ENCODE measurements at places on chromosomes 2 and 18. TPM values are rescaled to one million over a fixed set of nuclear protein-coding genes. Genes with fewer than 3 reads are reported as not detected.

The CFAP210 gene
- total RNA-seq = not detected

The SCYGR4 gene
- not detected for total RNA-seq

The TM4SF20 gene
- not detected for total RNA-seq

The DPP10 gene
- 1.7 TPM for total RNA-seq

The GORASP2 gene
- total RNA-seq = 59.4 TPM

DNA sequence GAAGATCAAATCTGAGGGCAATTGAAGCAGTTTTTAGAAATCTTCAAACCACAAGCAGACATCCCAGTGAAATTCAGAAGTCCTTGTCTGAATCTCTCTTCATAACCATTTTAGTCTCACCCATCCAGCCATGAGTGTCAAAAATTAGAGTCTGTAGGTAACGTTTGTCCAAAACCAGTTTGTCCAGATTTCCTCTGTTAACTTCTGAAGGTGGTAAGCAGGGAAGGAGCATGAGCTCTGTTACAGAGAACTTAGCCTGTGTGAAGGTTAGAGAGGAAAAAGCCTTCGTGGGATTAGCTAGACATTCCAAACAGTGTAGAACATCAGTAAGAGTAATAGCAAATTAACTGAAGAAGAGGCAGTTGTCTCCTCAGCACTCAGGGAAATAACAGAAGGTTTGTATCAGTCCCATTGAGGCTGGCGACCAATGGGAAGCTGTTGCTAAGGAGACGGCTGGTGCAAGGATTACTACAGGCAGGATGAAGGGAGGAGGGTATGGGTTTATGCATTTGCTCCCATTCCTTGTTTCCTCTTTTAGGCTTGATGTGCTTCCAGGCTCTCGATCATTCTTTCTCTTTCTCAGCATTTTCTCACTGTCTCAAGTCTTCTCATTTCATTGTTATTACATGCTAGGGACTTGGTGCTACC is 8.7 kb upstream of the GPR155 start:
- H3K27ac ChIP-seq = no peak overlapping the region
- H3K4me3 ChIP-seq = no peak overlapping the region
- no peaks in the 10 kb centered on the region for H3K36me3 ChIP-seq
- no peaks in the 10 kb centered on the region for H3K27me3 ChIP-seq
- no peaks in the 10 kb centered on the region for H3K4me1 ChIP-seq

DNA sequence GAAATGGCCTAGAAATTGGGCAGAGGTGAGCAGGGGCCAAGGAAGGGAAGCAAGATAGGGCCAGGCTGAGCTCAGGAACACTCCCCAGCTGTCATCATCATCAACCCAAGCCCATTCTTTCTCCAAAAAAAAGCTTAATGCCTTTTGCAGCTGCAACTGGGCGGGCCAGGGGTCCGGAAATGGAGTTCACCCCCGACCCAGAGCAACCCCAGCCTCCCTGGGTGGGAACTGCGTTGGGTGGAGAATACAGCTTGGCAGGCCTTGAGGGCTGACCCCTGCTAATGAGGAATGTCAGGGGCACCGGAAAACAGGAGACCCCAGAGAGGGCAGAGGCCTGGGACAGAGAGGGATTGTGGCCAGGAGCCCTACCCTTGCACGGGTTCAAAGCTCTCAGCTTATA is 64.8 kb downstream of the TNS1 start:
- H3K4me3 ChIP-seq = no peak overlapping the region
- DNase-seq = no peak
- H3K36me3 ChIP-seq = no peaks in the 10 kb centered on the region
- peak overlapping the region; percentile 53 for H3K27ac ChIP-seq

DNA sequence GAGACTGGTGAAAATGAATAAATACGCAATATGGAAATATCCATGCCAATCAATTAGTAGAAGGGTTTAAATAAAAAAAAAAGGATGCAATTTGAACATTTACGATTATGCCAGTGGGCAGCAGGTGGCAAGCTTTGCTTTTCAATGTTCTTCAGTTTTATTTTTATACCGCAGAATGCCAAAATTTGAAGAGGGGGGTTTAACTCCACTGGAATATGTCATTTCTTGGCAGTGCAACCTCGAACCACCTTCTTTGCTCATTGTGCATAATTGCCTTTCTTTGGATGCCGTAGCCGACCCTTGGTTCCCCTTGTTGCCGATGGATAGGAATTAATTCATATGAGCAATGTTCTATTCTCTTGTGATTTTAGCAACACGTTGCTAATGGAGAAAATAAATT is 88.0 kb downstream of the LTBP1 start:
- no peaks in the 10 kb centered on the region for H3K27me3 ChIP-seq
- H3K27ac ChIP-seq = no peak overlapping the region
- H3K4me3 ChIP-seq = no peak overlapping the region
- H3K36me3 ChIP-seq = no peaks in the 10 kb centered on the region
- H3K4me1 ChIP-seq = peaks cover 25% of the 10 kb centered on the region

DNA sequence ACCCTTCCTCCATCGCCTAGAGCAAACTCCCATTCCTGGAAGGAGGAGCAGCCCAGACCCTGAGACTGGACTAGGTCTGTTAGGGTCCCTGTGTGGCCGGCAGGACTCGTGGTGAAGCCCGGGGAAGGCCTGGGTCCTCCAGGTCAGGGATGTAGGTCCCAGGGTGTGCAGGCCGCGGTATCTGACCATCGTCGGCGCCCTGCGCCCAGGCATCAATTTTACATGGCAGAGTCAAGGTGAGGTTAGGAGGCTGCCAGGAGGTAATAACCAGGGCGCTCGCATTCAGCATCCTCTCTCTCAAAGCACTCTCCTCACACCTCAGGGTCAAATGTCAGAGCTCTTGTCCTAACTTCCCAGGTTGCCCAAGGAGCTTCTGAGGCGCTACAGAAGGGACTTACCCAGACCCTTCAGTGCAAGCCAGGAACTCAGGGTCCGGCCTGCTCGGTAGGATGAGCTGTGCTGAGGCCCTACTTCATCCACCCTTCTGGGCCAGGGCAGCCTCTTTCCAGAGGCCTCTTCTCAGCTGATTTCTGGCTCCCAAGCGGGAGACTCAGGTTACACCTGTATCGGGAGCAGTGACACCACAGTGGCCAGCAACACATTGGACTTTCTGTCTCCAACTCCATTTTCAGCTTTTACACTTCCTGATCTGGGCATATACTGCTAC is 628 bp downstream of the SH2D6 start:
- H3K27me3 ChIP-seq = no peaks in the 10 kb centered on the region
- peak overlapping the region; percentile 57 for H3K4me3 ChIP-seq
- H3K36me3 ChIP-seq = no peaks in the 10 kb centered on the region
- no peak for DNase-seq

- no peaks in the 10 kb centered on the region for H3K36me3 ChIP-seq
- peaks cover 20% of the 10 kb centered on the region for H3K4me1 ChIP-seq
- H3K27me3 ChIP-seq = no peaks in the 10 kb centered on the region
- no peak overlapping the region for H3K27ac ChIP-seq
- no peak for DNase-seq
These were observed 107.7 kb downstream of the LBH start for GRCh38 chr2:30339071-30339470.

- no peaks in the 10 kb centered on the region for H3K36me3 ChIP-seq
- H3K27ac ChIP-seq = no peak overlapping the region
- H3K4me3 ChIP-seq = no peak overlapping the region
- no peaks in the 10 kb centered on the region for H3K4me1 ChIP-seq
These were observed 8.1 kb downstream of the CWC22 start for GRCh38 chr2:179999000-179999399.

DNA sequence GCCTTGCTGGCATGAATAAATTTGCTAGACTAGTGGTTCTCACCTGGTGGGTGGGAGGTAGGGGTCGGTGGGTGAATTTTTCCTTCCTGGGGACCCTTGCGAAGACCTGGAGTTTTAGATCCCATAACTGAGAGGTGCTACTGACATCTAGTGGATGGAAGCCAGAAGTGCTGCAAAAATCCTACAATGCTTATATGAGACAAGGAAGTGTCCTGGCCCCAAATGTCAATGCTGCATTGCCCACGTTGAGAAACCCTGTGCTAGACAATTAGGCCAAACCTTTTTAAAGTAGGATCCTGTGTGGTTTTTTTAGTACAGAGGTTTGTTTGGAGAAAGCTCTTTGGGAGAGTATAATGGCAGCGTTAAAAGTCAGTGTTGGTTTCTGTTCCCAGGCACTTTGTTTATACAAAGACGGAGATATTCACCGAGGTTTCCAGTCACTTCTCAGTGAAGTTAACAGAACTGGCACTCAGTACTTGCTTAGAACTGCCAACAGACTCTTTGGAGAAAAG is 9.6 kb downstream of the SERPINB8 start:
- no peaks in the 10 kb centered on the region for H3K36me3 ChIP-seq
- H3K4me1 ChIP-seq = no peaks in the 10 kb centered on the region

GRCh38 chr18:7254163-7254562 is 23.3 kb downstream of the LRRC30 start:
- no peak overlapping the region for H3K4me3 ChIP-seq
- DNase-seq = no peak
- H3K27ac ChIP-seq = no peak overlapping the region
- no peaks in the 10 kb centered on the region for H3K27me3 ChIP-seq
- H3K36me3 ChIP-seq = no peaks in the 10 kb centered on the region
- H3K4me1 ChIP-seq = peaks cover 8% of the 10 kb centered on the region

- no peak overlapping the region for H3K4me3 ChIP-seq
- H3K4me1 ChIP-seq = no peaks in the 10 kb centered on the region
- no peak overlapping the region for H3K27ac ChIP-seq
These were observed 629.7 kb downstream of the CCDC85A start for GRCh38 chr2:56813490-56813889.

- DNase-seq = no peak
- H3K36me3 ChIP-seq = no peaks in the 10 kb centered on the region
- no peaks in the 10 kb centered on the region for H3K4me1 ChIP-seq
- no peak overlapping the region for H3K27ac ChIP-seq
- no peak overlapping the region for H3K4me3 ChIP-seq
- no peaks in the 10 kb centered on the region for H3K27me3 ChIP-seq
These were observed 73.6 kb upstream of the SALL3 start for GRCh38 chr18:78906066-78906465.

DNA sequence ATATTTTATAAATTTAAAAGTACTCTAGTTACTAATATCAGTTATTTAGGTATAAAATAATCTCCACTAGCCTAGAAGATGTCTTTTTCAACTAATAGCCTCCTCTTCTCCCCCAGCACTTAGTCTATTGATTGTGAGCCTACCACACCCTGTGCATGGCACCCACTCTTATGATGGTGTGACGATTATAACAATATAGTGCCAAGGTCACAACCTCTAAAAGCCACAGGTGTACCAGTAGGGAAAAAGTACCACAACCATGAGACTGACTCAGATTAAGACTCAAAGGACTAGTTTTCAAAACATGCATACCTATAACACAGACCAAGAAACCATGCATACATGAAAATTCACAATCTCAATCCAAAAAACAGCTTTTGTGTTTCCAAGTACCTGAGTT is 27.6 kb downstream of the THADA start:
- no peak overlapping the region for H3K4me3 ChIP-seq
- H3K4me1 ChIP-seq = no peaks in the 10 kb centered on the region
- no peak overlapping the region for H3K27ac ChIP-seq
- H3K27me3 ChIP-seq = no peaks in the 10 kb centered on the region

DNA sequence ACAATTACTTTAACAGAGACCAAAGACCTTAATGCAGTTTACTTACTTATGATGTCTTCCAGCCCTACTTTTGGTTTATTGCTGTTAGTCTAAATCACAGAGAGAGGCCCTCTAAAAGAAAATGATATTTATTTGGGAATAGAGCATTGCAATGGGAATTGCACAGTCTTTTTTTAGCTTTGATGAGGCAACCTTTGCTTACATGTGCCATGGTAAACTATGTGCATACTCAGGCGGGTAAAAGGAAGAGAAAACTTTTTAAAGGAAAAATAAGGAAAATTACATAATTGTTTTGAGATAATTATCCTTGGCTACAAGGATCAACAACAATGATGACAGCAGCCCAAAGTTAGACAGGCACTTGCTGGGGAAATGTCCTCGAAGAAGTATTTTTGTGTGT is 78.6 kb downstream of the EFEMP1 start:
- no peak overlapping the region for H3K27ac ChIP-seq
- no peaks in the 10 kb centered on the region for H3K27me3 ChIP-seq
- H3K36me3 ChIP-seq = no peaks in the 10 kb centered on the region
- no peak for DNase-seq

DNA sequence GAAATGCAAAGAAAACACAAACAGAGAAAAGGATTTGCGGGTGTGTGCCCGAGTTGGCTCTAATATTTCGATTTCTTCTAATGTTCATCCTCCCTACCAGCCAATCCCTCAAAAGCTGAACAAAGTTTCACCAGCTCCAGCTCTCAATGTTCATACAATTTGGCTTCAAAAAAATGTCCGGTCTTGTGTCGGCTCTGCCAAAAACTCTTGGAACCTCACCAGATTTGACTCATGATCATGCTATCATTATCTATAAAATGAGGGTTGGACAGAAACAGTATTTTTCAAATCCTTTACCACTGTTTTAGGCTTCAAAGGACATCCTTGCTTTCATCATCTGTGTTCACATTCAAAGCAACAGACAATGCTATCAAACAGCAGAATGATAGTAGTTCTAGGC is 88.2 kb downstream of the CRACDL start:
- H3K4me1 ChIP-seq = no peaks in the 10 kb centered on the region
- H3K4me3 ChIP-seq = no peak overlapping the region
- DNase-seq = peak; percentile 30
- no peaks in the 10 kb centered on the region for H3K36me3 ChIP-seq

DNA sequence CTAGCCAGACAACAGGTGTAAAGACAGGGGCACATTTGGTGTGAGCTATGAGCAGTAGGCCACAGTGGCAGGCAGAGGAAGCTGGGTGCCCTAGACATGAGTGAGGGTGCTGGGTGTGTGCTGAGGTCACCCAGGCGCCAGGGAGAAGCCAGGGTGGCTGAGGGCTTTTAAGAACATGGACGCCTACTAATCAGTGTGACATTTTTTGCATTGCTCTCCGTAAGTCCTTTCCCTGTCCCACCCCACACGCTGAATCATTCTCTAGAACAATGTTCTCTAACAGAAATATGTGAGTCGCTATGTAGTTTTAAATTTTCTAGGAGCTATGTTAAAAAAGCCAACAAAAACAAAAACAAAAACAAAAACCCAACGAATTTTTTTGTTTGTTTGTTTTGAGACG is 204.5 kb upstream of the REV1 start:
- no peak for DNase-seq
- no peaks in the 10 kb centered on the region for H3K36me3 ChIP-seq
- H3K4me1 ChIP-seq = no peaks in the 10 kb centered on the region
- no peak overlapping the region for H3K4me3 ChIP-seq
- H3K27ac ChIP-seq = no peak overlapping the region
- H3K27me3 ChIP-seq = no peaks in the 10 kb centered on the region

DNA sequence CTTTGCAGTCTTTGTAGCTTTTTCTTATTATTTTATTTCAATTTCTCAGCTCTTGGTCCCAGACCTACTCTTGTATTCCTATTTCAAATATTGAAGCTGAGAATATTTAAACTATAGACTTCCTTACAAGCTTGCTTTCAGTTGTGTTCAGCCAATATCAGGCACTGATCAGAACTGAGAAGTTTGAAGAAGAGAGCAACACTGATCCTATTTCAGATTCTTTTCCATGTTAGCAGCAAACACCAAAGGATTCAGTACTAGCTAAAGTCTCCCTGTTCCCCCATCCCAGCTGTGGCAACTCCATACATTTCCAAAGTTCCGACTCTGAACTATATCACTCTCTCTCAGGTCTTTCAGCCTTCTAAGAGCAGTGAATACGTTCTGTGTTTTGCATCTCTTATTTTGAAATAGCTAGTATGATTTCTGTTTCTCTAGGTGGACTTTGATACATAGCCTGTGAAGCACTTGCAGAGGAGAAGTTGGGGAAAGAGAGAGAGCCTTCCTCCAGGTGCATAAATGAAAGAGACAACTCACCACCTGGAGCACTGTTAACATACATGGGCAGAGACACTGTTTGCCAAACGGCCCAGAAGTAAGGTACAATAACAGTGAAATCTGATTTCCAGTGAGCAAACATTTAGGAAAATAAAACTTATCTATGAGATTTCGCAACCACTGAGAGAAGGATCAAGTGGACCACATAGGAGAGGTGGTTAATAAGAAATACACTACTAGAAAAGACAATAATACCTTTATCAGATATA is 135.0 kb upstream of the ZNF804A start:
- H3K36me3 ChIP-seq = no peaks in the 10 kb centered on the region
- no peaks in the 10 kb centered on the region for H3K27me3 ChIP-seq
- H3K27ac ChIP-seq = no peak overlapping the region
- no peak for DNase-seq

Measured in cardiac muscle cell (in vitro differentiated cells and primary cell).